ENCODE measurements at places on chromosomes 13 and 19. TPM values are rescaled to one million over a fixed set of nuclear protein-coding genes. Genes with fewer than 3 reads are reported as not detected.

CGB5 gene
- total RNA-seq: not detected

ATXN8OS gene
- not detected for total RNA-seq

SWSAP1 gene
- total RNA-seq: 2.7 TPM

IL27RA gene
- total RNA-seq: 2.8 TPM

ITM2B gene
- total RNA-seq: 302 TPM
